CD4-positive, alpha-beta T cell (primary cell): ENCODE measurements at places on chromosomes 2 and 18.
A peak's percentile ranks its signal among the peaks of the same experiment; 100 is the strongest.

DNA sequence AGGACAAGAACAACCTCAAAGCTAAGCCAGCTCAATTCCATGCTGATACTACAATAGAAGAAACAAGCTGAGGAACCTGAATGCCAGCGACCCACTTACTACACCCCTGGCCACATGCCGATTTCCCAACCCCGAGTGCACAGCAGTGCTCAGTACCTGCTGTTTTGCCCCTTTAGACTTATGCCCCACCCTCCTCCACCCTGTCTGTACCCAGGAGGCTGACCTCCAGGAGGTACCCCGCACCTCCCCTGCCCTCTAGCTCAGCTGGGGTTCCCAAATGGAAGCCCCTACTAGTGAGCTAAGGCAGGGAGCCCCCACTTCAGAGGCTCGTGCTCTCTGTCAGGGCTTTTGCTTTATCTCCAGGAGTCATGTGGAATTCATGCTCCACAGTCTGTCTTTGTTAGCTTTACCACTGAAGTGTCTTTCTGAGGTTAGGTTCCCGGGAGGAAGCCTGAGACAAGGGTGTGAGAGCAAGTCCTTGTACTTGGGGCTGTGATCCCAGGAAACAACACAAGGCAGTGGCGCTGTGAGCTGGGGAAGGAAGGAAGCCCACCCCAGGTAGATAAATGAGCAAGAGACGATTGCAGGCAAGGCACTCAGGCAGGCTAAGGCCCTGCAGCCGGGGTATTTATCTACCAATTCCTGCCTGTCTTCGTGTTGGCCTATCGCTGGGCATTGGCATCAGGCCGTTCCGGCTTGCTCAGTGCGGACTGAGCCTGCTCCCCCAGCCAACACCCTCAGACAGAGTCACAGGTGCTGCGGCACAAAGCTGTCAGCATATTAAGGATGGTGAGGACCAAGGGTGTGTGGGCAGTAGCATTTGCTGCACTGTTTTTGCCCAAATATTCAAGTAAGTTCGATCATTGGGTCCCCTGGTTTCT is 220.5 kb downstream of the CYP26B1 start:
- DNase-seq: no peak

GRCh38 chr18:31410716-31411483 is 34.3 kb downstream of the DSG4 start:
- no peak for DNase-seq

DNA sequence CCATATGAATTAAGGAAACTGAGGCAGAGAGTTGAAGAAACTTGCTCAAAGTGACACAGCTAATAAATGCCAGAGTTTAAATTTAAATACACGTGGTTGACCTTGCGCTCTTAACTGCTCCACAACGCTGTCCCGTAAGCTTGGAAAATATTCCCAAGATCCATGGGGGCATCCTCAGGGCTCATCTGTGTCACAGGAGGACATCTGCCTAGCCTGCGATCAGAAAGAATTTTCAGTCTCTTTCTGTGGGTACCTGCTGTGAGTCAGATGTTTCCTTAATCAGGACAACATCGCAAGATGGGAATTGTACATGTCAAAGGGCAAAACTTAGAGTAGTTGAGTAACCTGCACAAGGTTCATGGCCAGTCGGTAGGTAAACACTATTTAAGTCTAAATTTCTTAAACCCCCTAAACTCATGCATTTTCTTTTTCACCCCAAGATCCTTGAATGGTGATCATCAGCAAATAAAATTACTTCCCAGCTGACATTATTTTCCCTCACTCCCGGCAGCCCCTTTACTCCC is 1.4 kb downstream of the CMPK2 start:
- no peak for DNase-seq

- no peak for DNase-seq
Measured at GRCh38 chr2:56232912-56233311, 49.1 kb downstream of the CCDC85A start.

DNA sequence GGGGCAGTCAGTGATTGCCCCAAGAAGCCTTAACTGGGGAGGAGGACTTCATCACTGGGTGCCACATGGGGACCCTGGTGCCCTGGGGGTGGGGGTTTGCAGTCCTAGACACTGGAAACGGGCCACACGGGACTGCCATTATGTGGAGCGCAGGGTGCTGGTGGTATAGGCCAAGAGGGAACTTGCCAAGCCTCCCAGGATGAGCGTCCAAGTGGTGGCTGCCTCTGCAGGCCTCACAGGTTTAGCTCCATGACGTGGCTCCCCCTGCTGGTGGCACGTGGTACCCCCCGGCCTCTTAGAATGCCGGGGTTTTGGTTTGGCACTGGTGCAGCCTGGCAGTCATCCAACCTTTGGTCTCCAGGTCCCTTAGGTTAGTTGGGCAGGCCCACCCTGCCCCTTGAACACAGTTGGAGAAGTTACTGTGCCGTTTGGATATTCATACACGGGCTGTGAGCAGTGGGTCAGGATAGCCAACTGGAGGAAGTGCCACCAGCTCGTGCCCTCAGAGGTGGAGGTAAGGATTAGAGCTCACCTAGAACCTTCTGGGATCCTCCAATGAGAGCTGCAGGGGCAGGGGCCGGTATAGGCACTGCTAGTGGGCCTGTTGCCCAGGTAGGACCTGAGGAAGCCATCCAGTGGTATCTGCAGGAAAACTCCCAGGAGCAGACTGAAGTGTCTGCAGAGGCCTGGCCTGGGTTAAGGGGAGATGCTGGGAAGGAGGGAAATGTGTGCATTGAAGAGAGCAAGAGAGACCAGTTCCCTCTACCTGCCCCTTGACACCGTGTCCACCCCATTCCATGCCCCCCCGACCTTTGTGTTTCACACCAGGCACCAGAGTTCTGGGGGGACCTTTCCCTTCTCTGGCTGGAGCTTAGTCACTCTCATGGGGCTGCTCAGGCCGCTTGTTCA is 5.7 kb downstream of the PTMA start:
- peak; percentile 93 for DNase-seq

- no peak for DNase-seq
Measured at GRCh38 chr18:79573921-79574491, 105.6 kb upstream of the CTDP1 start.

DNA sequence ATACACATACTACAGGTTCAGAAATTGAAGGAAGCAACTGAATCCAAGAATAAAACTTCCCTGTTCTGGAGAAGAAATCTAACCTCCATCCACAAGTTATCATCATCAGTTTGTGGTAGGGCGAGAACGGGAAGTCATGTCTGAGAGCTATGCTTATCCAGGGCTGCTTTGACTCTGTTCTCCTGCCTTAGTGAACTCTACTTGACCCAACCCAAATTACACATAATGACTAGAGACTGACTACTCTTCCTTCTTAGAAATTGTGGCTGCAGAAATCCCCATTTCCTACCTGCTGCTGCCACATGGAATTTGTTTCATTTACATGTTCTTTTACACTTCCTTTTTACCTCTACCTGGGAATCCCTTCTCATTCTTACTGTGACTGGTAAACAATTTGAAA is 1102.6 kb upstream of the PIK3C3 start:
- DNase-seq: no peak

- DNase-seq: no peak
Measured at GRCh38 chr2:15547115-15547876, 13.8 kb downstream of the NBAS start.

- DNase-seq: no peak
Measured at GRCh38 chr2:111912547-111912946, 14.1 kb downstream of the MERTK start.

DNA sequence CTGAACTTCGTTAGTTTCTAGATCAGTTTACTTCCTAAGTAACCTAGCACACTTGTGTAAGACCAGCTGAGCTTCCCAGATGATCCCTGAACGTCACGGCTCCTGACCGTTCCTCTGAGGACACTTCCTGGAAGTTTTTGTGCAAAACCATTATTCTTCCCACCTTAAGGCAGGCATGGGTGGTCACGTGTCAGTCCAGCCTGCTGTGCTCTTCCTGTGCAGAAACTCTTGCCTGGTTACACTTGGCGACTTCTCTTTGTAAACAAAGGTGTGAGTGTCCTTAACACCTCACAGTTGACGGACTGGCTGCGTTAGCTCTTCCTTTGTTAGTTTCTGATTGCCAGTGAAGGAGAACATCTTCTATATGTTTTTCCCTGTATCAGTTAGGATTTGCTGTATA is 118.3 kb downstream of the SH3RF3 start:
- no peak for DNase-seq

- no peak for DNase-seq
Measured at GRCh38 chr18:11500153-11501122, 109.0 kb upstream of the SLC35G4 start.

DNA sequence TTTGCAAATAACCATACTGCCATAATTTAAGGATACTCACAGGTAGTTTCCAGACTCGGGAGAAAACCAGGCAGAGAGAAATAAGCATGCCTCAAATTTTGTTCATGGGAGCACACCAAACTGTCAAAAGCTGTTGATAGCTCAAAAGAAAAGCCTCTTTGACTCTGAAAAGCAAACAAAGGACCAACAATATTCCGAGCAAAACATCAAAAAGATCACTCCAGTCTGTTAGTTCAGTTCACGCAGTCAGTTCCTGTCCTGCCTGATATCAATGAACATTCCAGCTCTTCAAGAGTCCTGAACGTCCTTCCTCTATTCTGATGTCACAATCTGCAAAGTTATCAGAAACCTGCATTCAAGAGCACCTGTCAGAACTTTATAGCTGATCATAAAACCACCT is 78.7 kb downstream of the RRM2 start:
- DNase-seq: no peak

DNA sequence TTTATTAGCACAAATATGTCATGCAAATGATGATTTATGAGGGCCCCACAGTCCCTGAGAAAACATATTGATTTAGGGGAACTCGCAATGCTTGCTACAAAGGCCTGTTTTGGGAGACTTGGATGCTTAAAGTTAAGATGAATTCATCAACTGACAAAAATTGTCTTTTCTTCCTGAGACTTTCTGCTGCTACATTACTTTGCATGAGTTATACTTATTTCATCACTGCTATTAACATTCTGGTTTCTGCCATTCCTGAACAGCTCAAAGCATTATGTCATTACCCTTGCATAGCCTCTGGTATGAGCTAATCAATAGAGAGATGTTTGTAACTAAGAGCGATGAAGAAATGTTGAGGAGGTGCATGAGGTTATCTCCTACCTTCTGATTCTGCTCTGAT is 74.4 kb downstream of the SOX11 start:
- DNase-seq: no peak

DNA sequence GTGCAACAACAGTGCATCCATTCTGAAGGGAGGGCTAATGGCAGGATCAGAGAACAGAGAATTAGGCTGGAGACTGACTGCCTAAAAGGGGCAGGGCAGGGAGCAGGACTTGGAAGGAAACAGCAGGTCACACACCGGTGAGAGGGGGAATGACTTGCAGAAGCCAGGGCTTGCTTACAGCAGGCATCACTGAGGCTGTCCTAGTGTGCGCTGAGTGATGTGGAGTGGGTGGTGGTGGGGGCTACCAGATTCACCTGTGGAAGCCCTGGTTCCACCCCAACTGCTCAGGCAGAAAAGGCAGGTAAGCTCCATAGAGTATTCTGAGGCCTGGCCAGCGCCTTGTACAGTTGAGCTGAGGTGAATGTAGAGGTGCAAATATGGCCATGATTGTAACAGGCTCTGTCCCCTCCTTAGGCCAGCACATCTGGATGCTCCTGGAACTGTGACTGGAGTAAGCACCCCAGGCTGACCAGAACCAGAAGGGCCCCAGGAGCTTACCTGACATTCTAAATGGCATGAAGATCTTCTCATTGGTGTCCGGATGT is 49.4 kb downstream of the SFXN5 start:
- DNase-seq: no peak

GRCh38 chr2:66233981-66234380 is 200.9 kb upstream of the MEIS1 start:
- no peak for DNase-seq

DNA sequence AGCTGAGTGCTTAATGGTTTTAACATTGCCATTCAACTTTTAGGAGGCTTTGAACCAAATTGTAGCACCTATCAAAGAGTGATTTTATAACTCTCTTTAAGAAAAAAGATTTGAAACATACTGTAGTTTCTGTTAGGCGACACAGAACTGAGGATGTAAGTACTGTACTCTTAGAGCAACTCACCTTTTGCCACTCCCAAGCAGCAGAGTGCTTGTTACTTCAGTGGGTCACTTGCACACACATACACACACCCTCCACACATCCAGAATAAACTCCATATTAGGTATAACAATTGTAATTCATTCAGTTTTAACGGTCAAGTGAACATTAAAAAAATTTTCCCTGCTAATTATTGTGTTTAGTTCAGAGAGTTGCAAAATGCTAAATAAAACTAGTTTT is 118.3 kb downstream of the CAMKMT start:
- DNase-seq: no peak

DNA sequence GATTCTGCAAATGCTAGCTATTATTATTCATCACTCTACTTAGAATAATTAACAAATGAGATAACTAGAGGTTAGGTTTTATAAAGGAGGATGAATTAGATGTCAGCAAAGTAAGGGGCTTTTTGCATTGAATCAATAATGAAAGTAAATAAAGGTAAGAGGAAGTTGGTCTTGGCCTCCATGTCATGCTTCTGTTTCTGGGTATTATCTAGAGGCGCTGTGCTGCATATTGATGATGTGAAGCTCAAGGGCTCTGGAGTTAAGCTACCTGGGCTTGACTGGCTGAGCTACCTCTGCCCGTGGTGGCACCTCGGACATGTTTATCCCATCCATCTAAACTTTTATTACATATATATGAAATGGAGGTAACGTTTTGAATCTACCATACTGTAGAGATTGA is 350.9 kb downstream of the PARD3B start:
- no peak for DNase-seq

GRCh38 chr18:48779462-48779861 is 171.3 kb downstream of the SMAD7 start:
- no peak for DNase-seq

GRCh38 chr2:119741001-119741400 is 18.7 kb upstream of the PTPN4 start:
- no peak for DNase-seq

DNA sequence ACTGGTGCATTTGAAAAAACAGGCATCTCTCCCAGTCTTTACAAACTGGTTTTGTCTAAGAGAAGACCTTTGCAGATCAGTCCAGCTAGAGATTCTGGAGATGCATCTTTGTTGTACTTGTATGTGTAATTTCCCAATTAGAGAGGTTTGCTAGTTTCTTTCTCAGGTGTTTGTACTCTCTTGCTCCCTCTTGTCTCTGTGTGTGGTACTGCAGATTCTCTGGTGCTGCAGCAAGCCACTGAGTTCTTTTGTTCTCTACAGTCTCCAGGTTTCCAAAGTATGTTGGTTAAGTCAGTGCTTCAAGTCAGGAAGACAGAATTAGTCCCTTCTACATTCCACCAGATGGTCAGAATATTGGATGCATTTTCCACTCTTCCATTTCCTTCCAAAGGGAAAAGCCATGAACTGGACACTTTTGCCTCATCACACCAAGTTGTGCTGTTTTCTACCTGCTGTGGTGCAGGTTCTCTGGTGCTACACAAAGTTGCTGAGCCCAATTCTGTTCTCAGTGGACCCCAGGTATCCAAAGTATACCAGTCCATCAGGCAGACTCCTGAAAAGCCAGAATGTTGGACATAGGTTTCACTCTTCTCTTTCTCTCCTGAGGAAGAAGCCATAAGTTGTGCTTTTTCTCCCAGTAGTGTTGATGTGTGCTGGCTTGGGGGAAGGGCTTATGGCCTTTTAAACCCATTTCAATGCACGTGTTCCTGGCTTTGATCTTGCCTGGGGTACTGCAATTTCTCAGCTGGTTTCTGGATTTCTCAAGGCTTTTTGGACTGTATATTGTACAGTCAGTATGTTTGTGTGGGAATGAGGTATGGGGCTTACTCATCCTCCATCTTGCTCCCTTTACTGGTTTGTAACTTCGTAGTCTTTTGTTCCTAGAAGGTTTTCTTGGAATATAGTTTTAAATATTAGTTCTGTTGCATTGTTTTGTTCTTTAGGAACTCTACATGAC is 29.8 kb downstream of the EPC2 start:
- DNase-seq: peak; percentile 52

- peak; percentile 40 for DNase-seq
Measured at GRCh38 chr2:219109471-219109870, 48.8 kb upstream of the IHH start.
